ENCODE measurements at places on chromosomes 3 and 15. TPM values are rescaled to one million over a fixed set of nuclear protein-coding genes. Genes with fewer than 3 reads are reported as not detected.
A peak's percentile ranks its signal among the peaks of the same experiment; 100 is the strongest.

Gene PLSCR2
- 0.34 TPM for total RNA-seq

DNA sequence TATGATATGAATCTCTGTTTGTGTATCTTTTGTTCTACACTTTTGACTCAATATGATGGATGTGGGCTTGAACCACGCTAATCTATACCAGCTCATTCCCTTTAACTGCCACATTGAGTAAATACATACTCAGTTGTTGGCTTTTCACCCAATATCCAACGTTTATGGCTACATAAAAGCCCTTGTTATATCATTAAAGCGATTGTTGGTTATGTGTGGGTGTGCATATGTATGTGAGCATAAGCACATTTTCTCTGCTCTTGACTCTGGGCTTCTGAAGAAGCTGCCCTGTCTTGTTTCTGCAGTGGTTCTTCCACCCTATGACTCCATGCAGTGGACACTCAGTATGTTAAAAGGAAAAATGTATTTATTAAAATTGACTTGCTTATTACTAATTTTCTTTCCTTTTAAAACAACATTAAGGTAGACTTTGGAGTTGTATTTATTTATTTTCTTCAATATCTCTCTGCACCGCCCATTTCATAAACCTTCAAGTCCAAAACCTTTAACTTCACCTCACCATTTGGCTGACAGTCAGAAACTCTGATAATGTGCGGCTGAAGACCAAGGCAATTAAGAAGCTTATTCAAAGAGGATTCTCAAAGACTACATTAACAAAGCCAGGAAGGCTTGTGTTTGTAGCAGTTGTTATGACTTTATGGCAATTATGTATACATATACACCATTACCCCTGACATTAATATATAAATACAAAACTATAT, 156.1 kb downstream of the THRB start:
- DNase-seq = no peak
- peaks cover 15% of the 10 kb centered on the region for H3K27me3 ChIP-seq
- H3K36me3 ChIP-seq = no peaks in the 10 kb centered on the region
- no peaks in the 10 kb centered on the region for H3K4me1 ChIP-seq
- H3K4me3 ChIP-seq = no peak overlapping the region

Gene USP4
- total RNA-seq = 70.2 TPM

GRCh38 chr15:36818260-36818659, 238.8 kb downstream of the CDIN1 start:
- H3K36me3 ChIP-seq = no peaks in the 10 kb centered on the region
- H3K27ac ChIP-seq = no peak overlapping the region
- no peaks in the 10 kb centered on the region for H3K27me3 ChIP-seq
- no peaks in the 10 kb centered on the region for H3K4me1 ChIP-seq
- H3K4me3 ChIP-seq = no peak overlapping the region

GRCh38 chr3:126925411-126926171, 57.3 kb upstream of the PLXNA1 start:
- no peak overlapping the region for H3K27ac ChIP-seq
- H3K4me1 ChIP-seq = no peaks in the 10 kb centered on the region
- H3K36me3 ChIP-seq = no peaks in the 10 kb centered on the region

DNA sequence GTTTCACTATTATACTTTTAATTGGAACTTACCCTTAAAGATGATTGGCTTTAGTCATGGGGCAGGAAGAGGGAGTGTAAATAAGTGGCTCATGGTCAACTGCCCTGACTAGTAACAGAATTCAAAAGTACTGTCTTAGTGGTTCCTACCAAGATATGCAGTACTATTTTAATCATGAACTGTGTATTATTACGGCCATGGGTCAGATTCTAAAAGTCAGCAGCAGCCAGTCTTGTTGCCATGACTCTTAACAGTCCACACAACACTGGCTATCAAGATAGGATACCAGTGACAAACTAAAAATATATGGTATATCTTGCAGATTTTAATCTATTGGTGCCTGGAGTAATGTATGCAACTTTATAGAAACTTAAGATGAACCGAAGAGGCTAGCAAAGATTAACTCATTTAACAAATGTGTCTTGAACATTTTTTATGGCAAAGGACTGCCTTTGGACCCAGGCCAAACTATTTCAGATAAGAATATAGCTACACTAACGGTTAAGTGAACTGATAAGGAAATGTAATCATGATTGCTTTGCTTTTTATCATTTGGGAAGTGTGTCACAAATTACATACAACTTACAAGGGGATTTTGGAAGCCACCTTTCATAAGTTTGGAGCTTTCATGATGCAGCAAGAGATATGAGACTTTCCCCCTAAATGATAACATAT, 163.7 kb downstream of the TCF12 start:
- H3K27ac ChIP-seq = peak overlapping the region; percentile 15
- no peak overlapping the region for H3K4me3 ChIP-seq
- DNase-seq = no peak
- H3K36me3 ChIP-seq = no peaks in the 10 kb centered on the region
- H3K27me3 ChIP-seq = no peaks in the 10 kb centered on the region
- peaks cover 10% of the 10 kb centered on the region for H3K4me1 ChIP-seq

DNA sequence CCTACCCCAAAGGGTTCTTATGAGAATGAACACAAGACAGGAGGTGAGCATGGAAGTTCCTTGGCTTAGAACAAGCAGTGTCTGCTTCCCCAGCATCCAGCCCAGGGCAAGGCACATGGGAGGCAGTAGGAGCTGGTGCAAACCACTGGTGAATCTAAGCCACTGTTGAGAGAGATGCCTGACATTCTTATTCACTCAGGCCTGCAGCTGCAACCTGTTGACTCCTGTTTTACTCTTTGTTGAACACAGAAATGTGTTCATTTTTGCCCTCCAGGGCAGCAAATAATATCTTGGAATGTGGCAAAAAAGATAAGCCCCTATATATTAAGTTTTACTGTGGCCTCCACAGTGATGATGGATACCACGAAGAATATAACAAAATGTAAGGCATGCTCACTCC, 8.9 kb upstream of the PAK6 start:
- H3K27me3 ChIP-seq = no peaks in the 10 kb centered on the region
- peaks cover 11% of the 10 kb centered on the region for H3K4me1 ChIP-seq
- peaks cover 1% of the 10 kb centered on the region for H3K36me3 ChIP-seq
- DNase-seq = no peak
- H3K27ac ChIP-seq = no peak overlapping the region

- no peaks in the 10 kb centered on the region for H3K27me3 ChIP-seq
- peaks cover 17% of the 10 kb centered on the region for H3K36me3 ChIP-seq
- no peak for DNase-seq
- H3K4me3 ChIP-seq = no peak overlapping the region
- no peak overlapping the region for H3K27ac ChIP-seq
Observed at GRCh38 chr3:134155446-134155845, 95.2 kb downstream of the RYK start.

GRCh38 chr3:124558991-124559845, 171.0 kb upstream of the UMPS start:
- no peak overlapping the region for H3K4me3 ChIP-seq
- no peaks in the 10 kb centered on the region for H3K4me1 ChIP-seq
- no peak for DNase-seq
- peaks cover 60% of the 10 kb centered on the region for H3K27me3 ChIP-seq
- no peak overlapping the region for H3K27ac ChIP-seq

DNA sequence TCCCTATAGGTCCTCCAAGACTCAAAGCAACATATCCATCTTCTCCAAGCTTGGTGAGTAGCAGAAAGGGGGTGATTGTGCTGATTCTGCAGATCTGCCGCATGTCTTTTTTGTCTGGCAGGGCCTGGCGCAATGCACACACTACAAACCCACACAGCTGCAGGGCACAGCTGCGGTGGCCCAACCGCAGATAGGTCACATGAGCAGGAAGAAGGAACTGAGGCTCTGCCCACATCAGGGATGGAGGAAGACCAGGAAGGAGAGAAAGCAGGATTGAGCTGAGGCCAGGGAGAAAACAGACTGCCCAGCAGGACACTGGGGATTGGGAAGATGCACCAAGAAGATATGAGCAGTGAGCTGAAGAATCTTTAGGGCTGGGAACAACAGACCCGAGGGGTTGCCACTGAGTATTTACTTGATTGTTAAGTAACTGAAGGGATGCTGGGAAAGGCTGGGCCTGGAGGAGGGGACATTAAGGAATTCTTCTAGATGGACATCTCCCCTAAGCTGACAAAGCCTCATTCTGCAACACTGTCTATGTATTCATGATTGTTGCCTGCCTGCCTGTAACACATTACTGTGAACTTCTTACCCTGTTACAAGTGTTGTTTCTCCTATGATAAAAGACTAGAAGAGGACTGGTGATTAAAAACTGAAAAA, 126.7 kb downstream of the MYLK start:
- H3K27me3 ChIP-seq = peaks cover 11% of the 10 kb centered on the region
- DNase-seq = no peak
- peaks cover 9% of the 10 kb centered on the region for H3K4me1 ChIP-seq
- H3K36me3 ChIP-seq = no peaks in the 10 kb centered on the region
- no peak overlapping the region for H3K27ac ChIP-seq
- H3K4me3 ChIP-seq = no peak overlapping the region

DNA sequence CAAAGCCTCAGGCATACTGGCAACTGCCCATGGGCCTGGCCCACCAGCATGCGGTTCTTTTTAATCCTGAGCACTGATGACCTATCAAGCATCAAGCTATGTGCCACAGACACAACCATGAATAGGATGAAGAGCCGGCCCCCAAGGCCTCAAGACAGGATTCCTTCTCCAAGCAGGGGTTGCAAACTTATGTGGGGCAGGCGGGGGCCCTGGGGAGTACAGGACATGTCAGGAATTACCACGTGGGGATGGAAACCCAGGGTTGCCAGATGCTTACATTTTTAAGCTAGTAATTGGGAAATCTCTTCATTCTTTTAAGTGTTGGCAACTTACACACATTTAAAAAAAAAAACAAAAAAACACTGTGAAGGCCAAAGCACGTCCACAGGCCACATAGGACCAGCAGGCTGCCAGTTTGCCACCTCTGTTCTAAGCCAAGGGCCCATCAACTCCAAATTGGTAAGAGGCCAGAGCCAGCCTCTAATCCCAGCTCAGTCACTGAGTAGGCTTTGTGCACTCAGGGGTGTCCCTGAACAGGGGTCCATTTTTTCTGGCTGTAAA, 32.8 kb downstream of the BDH1 start:
- H3K4me3 ChIP-seq = no peak overlapping the region
- no peak for DNase-seq
- no peaks in the 10 kb centered on the region for H3K27me3 ChIP-seq
- H3K27ac ChIP-seq = no peak overlapping the region
- H3K36me3 ChIP-seq = peaks cover 5% of the 10 kb centered on the region

- H3K27ac ChIP-seq = peak overlapping the region; percentile 14
- no peak overlapping the region for H3K4me3 ChIP-seq
- DNase-seq = no peak
- no peaks in the 10 kb centered on the region for H3K36me3 ChIP-seq
- no peaks in the 10 kb centered on the region for H3K27me3 ChIP-seq
Observed at GRCh38 chr3:194095464-194095863, 40.5 kb upstream of the HES1 start.
